Endodermal cell (in vitro differentiated cells): ENCODE measurements at places on chromosomes 13 and 19.

DNA sequence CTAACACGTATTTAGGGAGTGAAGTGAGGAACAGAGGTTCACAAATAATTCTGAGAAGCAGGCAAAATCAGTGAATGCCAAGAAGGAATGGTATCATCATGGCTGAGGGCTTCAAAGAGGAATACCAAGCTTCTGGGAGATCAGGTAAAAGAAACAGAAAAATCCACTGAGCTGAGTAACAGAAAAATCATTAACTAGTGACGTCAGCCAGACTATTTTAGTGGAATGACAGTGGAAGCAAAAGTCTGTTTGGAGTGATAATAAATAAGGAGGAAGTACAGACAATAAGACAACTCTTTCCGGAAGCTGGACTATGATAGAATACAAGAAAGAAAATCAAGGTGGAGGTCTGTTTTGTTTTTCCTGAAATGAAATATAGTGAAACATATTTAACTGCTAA lies 83.5 kb downstream of the SACS start:
- no peak for DNase-seq

- no peak for DNase-seq
Observed at GRCh38 chr19:42301646-42302203, at the start of gene PRR19. PRR19 (plus strand) TSS chr19:42302132; CDS start chr19:42309585, 7,453 bp downstream.

- DNase-seq: no peak
Observed at GRCh38 chr13:70623239-70623638, 515.0 kb upstream of the KLHL1 start.

DNA sequence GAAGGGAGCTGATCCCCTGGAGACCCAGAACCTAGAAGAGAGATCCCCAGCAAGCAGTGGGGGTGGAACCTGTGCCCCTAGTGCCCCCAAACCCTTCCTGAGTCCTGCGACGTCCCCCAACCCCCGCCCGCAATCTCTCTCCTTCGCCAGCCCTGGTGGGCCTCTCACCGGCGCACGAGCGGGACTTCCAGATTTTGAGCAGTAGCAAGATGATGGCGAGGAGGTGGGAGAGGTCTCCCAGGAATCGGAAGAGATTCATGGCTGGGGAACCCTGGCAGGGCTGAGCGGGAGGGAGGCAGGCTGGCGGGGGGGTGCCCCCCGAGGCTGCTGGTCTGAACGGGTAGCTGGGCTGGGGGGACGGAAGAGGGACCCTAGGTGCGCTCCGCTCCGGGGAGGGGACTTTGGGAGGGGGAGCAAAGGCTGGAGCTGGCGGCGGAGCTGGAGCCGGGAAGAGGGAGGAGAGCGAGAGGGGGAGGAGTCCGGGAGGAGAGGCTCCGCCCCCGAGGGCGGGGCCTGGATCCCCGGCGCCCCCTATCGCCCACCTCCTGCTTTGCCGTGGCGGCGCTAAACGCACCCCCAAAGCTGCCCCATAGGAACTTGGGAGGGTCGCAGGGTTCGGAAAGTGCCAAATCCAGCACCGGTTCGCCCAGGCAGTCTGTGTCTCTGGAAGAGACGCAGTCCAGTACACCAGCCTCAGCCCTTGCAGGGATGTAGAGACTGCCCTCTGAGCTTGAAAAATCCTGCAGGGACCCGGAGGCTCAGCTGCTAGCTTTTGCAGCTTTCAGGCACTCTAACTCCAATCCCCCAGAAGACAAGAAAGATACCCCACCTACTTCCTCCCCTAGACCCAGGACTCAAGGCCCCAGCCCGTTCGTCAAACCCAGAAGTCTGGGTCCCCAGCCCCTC lies at the start of gene KDELR1:
TSS of gene KDELR1 (minus strand) at position 452 of the 906 bp plus-strand sequence. CDS start at position 259, 193 bp downstream.
- DNase-seq: peak; percentile 91

DNA sequence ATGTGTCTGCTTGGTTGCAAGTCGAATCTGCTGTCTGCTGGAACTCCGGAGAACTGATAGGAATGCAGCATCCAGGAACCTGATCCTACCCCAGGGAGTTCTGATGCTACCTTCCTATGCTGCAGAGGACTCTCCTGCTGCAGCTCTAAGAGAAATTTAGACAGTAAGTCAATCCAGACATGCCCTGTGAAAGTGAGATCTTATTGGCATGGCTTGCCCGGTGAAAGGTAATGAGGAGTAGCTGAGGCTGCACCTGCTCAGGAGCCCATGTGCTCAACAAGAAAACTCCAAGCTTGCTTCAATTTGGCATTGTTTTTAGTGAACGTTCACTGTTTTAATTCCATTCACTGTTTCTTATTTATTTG lies 217.3 kb upstream of the SERP2 start:
- DNase-seq: no peak

GRCh38 chr19:518598-519231 lies 11.4 kb downstream of the TPGS1 start:
- DNase-seq: peak; percentile 91
